ENCODE measurements at places on chromosomes 6 and 20. TPM values are rescaled to one million over a fixed set of nuclear protein-coding genes. Genes with fewer than 3 reads are reported as not detected.

DNA sequence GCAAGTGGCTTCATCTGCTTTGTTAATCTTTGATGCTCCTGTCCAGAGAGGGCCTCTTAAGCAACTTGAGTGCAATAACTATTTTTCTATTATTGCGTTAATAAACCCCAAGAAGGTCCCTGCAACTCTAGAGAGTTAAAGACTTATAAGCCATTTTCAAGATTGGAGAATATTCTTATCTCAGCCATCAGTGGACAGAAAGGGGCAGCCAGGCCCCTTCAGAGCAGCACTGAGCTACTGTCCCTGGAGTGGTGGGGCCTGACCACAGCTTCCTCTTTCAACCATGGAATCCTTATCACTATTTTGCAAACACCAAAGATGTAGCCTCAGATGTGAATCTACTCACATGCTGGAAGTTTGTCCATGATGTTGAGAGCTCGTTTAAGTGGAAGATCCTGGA, 2.8 kb upstream of the MAS1L start:
- no peak for DNase-seq
- no peaks in the 10 kb centered on the region for H3K36me3 ChIP-seq
- H3K27ac ChIP-seq: no peak overlapping the region

The HLA-DRB5 gene
- 89.8 TPM for polyA plus RNA-seq

The AAR2 gene
- 36.5 TPM for polyA plus RNA-seq

The NTSR1 gene
- not detected for polyA plus RNA-seq

Data from GM12878 (cell line).